ENCODE measurements at places on chromosomes 7 and 10. TPM values are rescaled to one million over a fixed set of nuclear protein-coding genes. Genes with fewer than 3 reads are reported as not detected.

DNA sequence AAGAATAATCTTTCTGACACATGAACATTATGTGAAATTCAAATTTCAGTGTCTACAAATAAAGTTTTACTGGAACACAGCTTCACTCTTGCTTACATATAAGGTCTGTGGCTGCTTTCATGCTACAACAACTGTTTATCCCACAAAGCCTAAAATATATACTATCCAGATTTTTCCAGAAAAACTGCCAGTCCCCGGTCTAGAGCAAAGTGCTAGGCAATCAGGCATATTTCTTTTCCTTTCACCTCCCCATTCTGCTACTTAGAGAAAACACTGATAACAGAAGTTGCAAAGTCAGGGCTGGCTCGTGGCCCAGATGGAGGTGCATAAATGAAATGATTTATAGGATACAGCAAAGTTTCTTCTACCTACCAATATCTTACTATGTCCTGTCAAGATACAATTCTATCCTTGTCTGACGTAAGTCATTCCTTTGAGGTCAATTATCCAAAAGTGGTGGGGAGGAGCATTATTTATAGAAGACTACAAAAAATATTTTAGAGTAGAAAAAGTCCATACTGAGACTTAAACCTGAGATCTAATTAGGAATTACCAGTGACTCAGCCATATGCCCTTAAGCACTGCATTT lies 384.1 kb downstream of the NXPH1 start:
- DNase-seq = no peak

DNA sequence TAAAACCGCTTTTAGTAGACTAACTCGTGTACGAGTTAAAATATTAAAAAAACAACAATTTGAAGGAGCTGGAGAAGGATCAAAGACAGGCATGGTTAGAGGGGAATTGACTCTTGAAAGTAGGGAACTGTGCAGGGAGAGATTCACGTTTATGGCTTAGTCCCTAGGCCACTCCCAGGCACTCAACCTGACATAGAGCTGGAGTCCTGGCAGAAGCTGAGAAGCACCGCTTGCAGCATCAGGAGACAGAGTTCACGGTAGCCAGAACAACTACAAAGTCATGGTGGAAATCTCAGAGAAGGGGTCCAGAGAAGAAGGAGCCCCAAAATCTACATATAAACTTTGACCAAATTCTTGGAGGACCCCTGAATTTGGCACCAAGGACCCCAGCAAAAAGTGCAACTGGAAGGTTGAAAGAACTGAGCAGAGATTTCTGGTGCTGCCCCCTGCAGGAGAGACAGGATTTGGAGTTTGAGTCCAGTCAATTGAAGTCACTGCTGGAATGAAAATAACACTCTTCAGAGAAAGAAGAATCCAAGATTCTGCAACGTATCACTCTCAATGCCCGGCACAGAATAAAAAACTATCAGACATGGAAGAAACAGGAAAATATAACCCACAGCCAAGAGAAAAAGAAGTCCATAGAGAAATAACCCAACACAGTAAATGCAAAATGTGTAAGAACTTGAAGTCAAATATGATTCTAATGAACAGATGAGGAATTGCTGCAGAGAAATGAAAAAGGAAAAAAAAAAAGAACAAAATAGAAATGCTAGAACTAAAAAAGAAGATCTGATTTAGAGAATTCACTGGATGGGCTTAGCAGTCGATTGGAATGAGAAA lies 493.3 kb upstream of the PODXL start:
- no peak for DNase-seq

The URGCP gene
- total RNA-seq = 23.3 TPM

- no peak for DNase-seq
These were observed 88.6 kb downstream of the LYZL1 start for GRCh38 chr10:29377333-29377961.

GRCh38 chr7:70630440-70630817 lies 501.5 kb upstream of the GALNT17 start:
- no peak for DNase-seq

DNA sequence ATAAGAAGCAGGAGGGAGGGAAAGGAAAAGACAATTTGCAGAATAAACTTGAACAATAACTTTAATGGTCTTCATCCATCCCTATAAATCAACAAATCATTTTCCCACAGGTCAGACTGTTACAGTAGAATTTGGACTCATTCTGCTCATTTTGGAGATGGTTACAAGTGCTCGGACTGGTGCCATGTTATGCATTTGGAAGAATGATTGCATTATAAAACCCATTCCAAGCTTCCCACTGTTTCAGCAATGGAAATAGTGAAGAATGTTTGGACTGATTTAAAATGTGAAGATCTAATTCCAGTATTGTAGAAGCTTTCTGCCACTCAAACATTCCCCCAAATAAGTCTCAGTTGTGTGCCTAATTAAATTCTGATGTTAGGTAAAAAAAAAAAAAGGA lies 99.7 kb upstream of the ZEB1 start:
- no peak for DNase-seq

The PTPRZ1 gene
- total RNA-seq = 1.3 TPM

The NEUROG3 gene
- total RNA-seq = not detected

The ACHE gene
- 3.9 TPM for total RNA-seq

DNA sequence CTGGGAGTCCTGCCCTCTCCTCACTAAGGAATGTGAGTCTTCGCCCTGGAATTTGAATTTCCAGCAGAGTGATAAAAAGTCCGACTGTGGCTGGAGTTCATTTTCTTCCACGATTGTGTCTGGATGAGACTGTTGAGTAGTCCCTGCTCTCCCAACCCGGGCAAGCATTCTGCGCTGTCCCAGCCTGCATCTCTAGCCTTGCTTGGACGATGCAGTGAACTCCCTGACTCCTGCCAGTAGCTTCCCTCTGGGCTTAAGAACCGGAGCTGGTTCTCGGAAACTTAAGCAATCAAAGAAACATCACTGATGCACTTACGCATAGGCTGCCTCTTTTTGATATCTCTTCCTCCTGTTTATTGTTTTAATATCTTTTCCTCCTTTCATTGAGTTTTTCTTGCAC lies 116.0 kb upstream of the FZD8 start:
- no peak for DNase-seq

GRCh38 chr7:79142706-79143105 lies 310.8 kb downstream of the MAGI2 start:
- DNase-seq = no peak

- DNase-seq = no peak
These were observed 973 bp downstream of the PPP3CB start for GRCh38 chr10:73494877-73495225.

The PCGF6 gene
- total RNA-seq = 8.1 TPM

GRCh38 chr10:10959666-10960065 lies 58.0 kb upstream of the CELF2 start:
- DNase-seq = no peak

DNA sequence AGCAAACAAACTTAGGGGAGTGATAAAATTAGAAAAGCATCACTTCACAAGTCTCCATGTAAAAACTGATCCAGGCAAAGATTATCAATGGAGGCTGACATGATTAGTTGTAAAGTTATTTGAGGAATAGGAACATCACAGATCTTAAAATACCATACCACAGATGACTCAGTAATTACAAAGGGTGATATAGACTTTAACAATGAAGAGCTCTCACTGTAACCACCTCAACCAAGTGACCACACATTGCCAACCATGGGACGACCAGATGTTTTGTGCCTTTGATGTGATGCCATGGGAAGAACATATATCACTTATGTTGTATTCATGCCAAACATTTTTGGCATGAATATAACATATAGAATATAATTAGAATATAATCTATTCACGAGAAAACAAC lies 11.7 kb downstream of the AASS start:
- no peak for DNase-seq

The INPP5A gene
- total RNA-seq = 41.3 TPM

The PLEKHS1 gene
- not detected for total RNA-seq

The AKR1C4 gene
- not detected for total RNA-seq

The GPR158 gene
- 0.39 TPM for total RNA-seq

- DNase-seq = no peak
These were observed 47.0 kb upstream of the EPC1 start for GRCh38 chr10:32393911-32394310.

The ARPC1B gene
- total RNA-seq = 758 TPM

The GBX1 gene
- not detected for total RNA-seq

The HOXA2 gene
- total RNA-seq = 0.83 TPM

- no peak for DNase-seq
These were observed 278.5 kb downstream of the DNAJB6 start for GRCh38 chr7:157615101-157615817.

DNA sequence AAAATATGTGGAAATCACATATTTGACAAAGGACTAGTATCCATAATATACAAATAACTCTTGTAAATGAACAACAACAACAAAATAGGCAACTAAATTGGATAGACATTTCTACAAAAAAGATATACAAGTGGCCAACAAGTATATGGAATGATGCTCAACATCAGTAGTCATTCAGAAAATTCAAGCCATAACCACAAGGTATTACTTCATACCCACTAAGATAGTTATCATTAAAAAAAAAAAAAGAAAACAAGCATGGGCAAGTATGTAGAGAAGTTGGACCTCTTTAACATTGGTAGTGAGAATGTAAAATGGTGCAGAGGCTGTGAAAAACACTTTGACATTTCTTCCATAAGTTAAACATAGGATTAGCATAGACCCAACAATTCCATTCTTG lies 80.8 kb downstream of the CYP26A1 start:
- DNase-seq = no peak

GRCh38 chr7:88868456-88868855 lies 72.9 kb upstream of the TEX47 start:
- DNase-seq = no peak

GRCh38 chr10:15052121-15052520 lies 8.4 kb downstream of the OLAH start:
- no peak for DNase-seq

DNA sequence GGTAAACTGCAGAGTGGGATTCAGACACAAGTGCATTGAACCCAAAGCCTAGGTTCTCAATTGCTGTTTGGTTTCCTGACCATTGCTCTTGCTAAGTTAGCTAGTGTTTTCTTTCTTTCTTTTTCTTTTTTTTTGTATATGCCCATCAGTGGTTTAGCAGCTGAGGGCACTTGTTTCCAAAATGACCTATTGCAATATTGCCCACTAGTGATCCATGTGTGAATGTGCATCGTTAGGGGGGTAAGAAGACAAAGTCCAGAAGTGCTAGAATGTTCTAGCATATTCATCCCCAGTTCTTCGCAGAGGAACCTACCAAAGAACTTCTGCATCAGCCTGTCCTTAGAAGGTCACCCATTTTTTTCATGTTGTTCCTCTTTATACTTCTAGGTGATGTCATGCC lies 252.8 kb upstream of the GPR26 start:
- DNase-seq = no peak

DNA sequence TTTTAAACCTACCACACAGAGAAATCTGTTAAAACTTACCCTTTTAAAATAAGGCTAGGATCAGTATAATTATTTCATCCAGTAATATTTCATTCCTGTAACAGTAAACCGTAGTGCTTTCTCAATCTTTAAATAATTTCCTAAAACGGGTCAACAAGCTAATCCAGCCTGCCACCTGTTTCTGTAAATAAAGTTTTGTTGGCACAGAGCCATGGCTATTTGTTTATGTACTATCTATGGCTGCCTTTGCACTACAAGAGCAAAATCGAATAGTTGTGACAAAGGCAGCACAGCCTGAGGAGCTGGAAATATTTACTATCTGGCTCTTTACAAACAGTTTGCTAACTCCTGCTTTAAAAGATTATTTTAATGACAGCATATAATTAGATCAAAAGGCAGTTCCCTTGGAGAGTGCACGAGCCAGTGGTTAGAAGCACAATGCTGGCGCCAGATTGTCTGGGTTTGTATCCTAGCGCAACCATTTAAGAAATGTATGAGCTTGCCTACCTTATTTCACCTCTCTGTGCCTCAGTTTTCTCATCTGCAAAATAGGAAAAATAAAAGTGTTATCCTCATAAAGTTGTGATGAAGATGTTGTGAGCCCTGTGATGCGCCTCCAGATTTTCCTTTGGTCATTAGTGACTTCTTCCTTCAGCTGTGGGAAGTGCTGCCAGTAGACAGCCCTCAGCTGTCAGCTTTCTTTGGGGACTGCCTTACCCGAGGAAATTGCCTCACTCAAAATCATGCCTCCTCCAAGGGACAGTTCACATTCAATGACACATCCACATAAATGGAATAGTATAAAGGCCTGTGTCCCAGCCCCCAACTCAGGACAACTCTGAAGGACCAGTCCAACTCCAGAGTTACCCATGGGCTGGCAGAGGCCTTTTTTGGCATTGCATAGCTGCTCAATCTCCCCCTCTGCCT lies 11.8 kb upstream of the MIOS start:
- no peak for DNase-seq

DNA sequence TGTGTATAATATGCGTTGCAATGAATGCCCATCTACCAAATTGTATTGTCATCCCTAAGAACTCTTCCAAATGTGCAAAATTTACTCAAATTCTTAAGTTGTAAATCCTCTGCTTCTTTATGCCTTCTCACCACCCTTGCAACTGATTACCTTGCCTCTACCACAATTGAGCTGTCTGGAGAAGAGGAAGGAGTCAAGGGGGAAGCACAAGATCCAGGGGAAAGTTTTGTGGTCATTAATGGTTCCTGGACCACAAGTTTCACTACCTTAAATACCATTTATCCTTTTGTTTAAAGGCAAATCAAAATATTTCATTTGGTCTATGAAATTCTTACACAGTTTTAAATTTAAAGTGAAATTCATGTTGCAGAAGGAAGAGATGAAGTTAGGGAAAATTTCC lies 16.7 kb downstream of the CRPPA start:
- DNase-seq = no peak

DNA sequence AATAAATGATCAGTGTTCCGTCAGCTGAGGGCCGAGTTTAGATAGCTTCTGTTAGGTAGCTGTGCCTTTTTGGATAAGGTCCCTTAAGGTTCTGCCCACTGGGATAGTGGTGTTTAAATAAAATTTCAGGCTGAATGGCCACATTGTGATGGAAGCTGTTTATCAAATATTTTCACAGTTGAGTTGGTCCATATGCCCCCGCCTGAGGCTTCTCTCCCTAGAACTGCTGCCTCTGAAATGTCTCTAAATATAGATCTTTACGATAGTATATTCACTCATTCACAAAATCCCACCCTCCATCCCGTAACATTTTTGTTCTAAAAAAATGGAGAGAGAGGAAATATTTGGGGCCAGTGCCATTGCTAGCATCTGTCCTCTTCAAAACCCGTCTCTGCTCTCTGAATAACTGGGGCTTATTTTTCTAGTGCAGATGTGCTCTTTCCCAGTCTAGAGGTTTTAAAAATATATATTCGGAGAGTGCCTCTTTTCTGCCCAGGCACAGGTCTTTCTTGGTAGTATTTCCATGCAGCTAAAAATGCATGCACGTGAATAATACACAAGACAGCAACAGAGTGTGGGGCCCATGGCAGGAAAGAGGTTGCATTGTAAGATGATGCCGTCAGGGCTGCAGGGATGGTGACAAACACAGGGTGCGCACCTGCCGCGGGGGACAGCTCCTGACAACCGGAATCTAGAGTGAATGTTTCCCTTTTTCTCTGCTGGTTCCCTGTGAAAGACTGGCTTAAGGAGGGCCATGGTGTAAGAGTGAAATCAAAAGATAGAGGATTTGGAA lies 105.4 kb upstream of the BTBD16 start:
- DNase-seq = no peak
